ENCODE measurements at places on chromosomes 2 and 18.

DNA sequence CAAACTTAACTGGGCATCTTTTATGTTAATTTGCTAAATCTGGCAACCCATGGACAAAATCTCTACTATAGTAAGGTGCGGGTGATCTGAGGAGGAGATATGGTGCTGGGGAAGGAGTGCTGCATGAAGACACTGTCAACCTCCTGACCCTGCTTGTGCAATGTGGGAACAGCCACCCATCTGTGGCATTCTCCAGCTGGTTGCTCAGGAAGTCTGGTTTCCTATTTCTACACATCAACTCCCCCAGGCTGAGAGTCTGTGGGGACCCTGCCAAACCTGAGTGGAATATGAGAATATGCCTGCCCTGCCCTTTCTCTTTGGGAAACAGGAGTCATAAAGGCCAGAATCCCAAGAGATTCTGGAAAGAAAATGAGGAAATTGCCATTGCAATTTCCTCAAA lies 60.1 kb upstream of the PAX3 start:
- no peak for DNase-seq

DNA sequence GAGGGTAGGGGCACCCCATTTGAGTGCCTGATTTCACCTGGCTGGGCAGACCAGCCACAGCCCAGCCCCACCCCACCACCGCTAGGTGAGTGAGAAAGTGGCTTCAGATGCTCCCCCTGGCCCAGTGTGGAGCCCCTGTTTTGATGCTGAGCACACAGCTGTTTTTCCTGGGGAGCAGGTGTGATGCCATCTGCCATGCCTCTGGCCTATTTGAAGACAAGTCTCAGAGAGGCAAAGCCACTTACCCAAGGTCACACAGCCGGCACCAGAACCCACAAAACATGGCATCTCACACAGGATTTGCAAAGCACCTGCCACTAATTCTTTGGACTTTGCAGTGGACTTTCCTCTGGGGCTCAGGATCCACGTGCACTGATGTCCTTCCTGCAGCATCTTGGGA lies 131.3 kb downstream of the INHBB start:
- no peak for DNase-seq

GRCh38 chr2:39704540-39704939 lies 38.8 kb downstream of the TMEM178A start:
- DNase-seq: no peak

- DNase-seq: peak; percentile 28
Observed at GRCh38 chr2:119659601-119660342, 19.2 kb upstream of the TMEM177 start.

DNA sequence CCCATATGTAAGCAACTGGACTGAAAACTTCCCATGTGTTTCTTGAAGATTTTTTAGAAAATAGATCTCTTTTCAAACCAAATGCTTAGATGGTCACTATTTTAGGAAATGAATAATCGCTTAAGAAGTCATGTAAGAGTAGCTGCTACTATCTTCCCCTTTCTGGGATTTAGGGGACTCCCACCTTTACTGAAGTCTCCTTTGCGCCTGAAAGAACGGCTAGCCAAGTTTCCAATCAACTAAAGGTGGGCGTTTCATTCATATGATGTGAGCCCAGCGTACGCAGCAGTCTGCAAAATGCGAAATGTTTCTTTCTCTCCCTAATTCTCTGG lies 1.1 kb downstream of the DIPK1C start:
- no peak for DNase-seq

GRCh38 chr18:44895176-44895798 lies 214.6 kb downstream of the SETBP1 start:
- DNase-seq: peak; percentile 57

DNA sequence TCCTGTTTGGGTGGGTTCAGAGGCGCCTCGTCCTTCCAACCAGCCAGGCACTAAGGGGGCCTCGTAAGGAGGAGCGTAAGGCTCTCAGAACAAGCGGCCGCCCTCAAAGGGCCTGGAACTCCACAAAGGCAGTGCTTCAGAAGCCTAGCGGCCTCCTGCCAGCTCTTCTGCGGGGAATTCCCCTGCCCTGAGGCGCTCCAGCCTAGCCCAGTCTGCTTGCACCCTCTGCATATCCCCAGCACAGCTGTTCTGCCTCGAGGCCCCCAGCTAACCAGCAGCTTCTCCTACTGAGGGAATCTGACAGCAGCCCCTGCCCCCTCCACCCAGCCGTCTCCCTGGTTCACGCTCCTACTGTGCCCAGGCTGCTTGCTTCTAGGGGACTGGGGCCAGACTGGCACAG lies 265.9 kb downstream of the TFCP2L1 start:
- no peak for DNase-seq

GRCh38 chr18:3966642-3967358 lies 488.3 kb downstream of the DLGAP1 start:
- DNase-seq: peak; percentile 41

DNA sequence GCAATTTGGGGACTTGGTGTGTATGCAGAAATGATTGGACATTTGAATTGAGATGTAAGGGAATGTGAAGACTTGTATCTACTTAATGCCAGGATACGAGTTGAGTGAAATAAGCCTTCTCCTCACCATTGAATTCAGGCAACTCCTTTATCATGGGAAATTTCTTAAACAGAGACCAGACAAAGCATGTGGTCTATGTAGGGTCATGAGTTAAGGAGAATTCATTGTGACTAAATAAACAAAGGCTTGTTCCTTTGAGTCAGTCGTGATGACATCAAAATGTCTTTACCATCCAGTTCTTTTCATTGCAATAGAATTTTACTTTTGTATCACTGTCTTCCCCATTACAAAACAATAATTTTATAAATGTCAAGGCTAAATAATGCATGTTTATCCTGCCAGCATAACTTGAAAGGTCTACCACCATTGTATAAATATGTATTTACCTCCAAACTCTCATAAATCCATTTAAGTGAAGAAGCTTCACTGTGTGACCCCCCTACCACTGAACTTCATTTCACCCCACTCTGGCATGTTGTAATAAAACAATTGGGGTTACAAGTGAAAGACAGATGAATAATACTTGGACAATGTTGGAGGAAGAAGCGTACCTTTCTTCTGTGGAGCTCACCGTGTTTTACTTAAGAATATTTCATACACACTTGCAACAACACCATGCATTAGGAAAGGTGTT lies 149.4 kb downstream of the EPHA4 start:
- DNase-seq: no peak

DNA sequence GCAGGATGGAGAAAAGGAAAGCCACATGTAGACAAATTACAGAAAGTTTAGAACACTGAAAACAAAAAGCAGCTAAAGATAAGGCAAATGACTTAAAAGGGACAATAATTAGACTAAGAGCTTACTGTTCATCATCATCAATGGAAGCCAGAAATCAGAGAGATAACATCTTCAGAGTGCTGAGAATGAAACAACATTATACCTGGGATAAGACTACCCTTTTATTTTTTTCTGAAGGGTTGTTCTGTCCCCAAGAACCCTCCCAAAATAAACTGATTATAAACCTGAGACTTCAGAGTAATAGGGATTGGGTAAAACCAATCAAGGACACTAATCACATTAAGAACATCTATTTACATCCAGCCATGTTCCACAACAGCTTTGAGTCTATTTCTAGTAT lies 6.9 kb upstream of the NEDD4L start:
- DNase-seq: no peak

DNA sequence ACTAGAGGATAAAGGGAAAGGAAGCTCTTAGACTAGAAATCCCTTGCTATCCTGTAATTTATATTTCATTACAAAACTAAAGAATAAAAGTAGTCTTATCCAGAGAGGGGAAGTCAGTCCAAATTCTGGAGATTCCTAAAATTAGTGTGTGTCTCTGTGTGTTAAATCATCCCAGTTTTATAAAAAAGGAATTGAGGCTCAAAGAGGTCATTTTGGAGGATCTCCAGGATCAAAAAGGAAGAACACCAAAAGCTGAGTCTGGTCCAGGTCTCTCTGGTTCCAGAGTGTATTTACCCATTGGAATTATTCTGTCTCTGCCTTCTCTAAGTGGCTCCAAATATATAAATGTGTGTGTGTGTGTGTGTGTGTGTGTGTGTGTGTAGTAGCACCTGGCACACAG lies 166.7 kb downstream of the NRXN1 start:
- no peak for DNase-seq

DNA sequence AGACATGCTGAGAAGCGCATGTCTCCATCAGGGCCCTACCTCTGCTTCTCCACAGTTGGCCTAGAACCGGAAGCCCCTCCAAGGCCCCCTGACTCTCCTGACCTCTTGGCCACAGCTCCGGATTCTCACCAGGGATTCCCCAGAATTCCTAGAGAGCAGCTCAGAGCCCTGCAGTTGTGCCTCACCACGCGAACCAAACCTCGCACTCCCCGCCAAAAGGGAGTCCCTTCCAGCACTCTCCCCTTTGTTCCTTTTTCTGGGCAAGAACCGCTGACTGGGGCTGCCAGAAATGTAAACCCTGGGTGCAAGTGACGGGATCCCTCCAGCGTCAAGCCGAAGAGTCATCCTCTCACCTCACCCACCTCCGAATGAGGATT lies 36.7 kb downstream of the AFF3 start:
- peak; percentile 11 for DNase-seq

DNA sequence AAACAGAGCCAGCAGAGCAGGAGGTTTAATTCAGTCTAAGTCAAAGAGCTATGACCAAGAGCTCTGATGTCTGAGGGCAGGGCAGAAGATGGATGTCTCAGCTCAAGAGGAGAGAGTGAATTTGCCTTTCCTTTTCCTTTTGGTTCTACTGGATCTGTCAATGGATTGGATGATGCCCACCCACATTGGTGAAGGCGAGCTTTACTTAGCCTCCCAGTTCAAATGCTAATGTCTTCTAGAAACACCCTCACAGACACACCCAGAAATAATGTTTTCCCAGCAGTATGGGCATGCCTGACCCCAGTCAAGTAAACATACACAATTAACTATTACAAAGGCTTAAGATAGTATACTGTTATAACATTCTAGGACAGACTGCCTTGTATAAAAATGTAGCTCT lies 236.3 kb upstream of the NRXN1 start:
- no peak for DNase-seq

DNA sequence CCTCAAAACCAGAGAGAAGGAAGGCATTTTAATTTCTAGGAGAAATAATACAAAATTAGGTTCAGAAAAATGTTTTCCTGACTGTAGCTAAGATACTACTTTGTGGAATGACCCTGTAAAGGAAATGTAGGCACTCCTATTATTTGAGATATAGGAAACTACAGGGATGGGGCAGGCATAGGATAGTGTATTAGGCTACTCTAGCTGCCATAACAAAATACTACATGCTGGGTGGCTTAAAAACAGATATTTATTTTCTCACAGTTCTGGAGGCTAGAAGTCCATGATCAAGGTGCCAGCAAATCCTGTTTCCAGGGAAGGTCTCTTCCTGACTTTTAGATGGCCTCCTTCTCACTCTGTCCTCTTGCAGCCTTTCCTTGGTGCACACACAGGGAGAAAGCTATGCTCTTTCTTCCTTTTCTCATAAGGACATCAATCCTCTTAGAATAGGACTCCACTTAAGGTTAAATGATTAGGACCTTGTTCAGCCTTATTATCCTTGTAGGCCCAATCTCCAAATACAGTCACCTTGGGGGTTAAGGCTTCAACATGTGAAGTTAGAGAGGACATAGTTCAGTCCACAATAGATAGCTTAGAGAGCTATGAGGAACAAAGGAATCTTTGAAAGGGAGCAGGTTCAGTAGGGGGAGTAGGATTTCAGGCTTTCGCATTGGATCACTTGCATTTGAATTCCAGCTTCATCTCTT lies 14.0 kb upstream of the CAVIN2 start:
- DNase-seq: no peak

GRCh38 chr2:16587601-16588000 lies 78.0 kb downstream of the CYRIA start:
- DNase-seq: no peak

- no peak for DNase-seq
Observed at GRCh38 chr2:52537588-52537987, 1230.0 kb upstream of the CHAC2 start.

GRCh38 chr2:205869439-205869838 lies 187.1 kb downstream of the NRP2 start:
- no peak for DNase-seq

DNA sequence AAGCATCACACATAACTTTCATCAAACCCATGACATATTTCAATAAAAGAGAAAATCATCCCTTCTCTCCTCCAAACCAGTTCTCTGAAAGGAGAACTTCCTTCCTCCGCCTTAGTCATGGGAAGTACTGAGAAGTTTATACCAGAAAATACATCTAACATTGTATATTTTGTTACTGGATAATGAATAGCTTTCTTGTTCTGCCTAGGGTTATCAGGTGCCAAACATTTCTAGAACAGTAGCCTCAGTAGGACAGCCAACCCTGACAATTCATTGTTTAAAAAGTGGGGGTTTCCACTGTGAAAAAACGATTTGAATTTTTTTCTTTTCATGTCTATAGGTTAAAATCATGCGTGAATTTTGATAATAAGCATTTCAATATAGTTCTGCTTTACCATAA lies 16.0 kb upstream of the DAW1 start:
- no peak for DNase-seq

DNA sequence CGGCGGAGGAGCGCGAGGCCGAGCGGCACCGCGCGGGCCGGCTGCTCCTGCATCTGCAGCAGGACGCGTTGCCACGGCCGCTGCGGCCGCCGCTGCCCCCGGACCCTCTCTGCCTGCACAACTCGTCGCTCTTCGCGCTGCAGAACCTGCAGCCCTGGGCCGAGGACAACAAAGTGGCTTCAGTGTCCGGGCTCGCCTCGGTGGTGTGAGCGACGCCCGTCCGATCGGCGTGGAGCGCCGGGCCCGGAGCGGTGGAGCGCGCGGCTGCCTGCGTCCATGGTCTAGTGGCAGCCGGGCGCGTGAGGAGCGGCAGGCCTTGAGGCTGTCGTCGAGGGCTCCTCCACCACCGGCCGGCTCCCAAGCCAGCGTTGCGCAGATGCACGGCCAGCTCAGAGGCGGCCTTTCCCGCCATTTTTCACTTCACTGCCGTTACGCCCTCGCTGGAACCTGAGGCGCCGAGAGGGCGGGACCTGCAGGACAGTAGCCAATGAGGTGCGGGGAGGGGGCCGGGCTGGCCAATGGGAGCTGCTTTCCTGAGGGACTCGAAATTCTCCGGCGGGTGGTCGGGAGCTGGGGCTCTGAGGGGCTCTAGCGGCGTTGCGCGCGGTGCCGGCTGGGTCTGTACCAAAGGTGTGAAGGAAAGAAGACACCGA lies 1.9 kb downstream of the TLX2 start:
- peak; percentile 58 for DNase-seq

DNA sequence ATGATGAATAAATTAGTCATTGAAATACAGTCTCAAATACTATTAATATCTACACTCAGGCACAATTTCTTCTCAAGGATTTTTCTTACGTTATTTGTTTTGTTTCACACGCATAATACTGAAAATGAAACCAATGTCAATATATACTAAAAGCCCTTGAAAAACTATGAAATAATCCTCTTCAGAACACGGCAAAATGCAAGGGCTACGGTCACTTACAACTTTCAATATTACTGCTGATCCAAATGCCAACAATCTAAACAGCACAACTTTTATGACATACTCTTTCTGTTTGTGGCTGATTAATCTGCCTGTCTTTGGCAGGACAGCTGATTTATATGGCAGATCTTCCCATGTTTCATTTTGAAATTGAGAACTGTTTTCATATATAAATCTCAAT lies 68.3 kb downstream of the LRPPRC start:
- no peak for DNase-seq

Data from fibroblast of skin of right quadriceps (primary cell).